Fibroblast of gingiva (primary cell): ENCODE measurements at places on chromosomes 2 and 18.

GRCh38 chr2:1209761-1210160 lies 203.5 kb upstream of the TPO start:
- no peak for DNase-seq

DNA sequence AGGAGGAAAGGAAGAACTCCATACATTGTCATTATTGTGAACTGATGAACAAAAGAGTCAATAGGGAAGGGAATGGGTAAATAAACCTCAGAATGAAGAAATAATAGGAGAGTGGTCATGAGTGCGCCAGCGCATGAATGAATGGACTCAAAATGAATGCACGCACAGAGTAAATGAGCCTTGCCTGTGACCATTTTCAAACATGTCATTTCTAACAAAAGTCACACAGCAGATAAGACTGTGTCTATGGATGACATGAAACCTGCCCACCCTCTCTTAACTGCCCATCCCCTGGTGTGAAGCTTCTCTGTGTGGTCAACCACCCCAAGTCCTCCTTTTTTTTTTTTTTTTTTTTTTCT lies 121.1 kb upstream of the TEX51 start:
- DNase-seq: no peak

DNA sequence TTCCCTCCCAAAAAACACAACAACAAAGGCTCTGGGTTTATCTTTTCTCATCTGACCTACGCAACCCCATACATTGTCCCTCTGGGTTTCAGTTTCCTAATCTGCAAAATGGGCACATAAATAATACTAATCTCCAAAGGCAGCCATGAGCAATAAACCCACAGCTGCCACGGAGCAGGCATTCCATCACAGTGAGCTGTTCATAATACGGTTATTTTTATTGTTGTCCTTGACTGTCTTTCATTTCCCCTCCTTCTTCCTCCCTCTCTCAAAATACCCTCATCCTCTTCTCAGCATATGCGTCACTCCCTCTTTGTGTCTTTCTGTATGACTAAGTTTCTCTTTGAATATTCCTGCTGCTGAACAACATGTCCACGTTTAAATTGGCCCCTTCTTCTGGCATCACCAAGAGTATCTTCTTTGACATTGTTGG lies 129.8 kb upstream of the CAB39 start:
- no peak for DNase-seq

- DNase-seq: no peak
Measured at GRCh38 chr2:199991691-199992090, 36.3 kb downstream of the MAIP1 start.

DNA sequence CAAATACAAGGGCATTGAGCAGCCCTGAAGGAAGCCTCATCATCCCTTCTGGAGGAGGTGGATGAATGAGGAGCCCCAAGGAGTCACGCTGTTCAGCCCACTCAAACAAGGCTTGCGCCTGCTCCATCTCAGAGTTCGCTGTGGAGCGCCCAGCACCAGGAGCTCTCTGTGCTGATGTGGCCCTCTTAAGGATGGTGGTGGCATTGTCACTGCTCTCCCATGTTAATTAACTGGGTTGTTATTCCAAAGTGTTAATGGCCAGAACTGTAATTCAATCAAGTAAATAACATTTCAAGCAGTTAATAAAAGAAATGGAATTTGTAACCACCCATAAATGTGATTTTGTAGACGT lies 726.0 kb upstream of the RAB6C start:
- DNase-seq: no peak

- no peak for DNase-seq
Measured at GRCh38 chr2:138712212-138712979, 67.8 kb downstream of the NXPH2 start.

GRCh38 chr2:12397854-12398253 lies 318.9 kb upstream of the TRIB2 start:
- no peak for DNase-seq

DNA sequence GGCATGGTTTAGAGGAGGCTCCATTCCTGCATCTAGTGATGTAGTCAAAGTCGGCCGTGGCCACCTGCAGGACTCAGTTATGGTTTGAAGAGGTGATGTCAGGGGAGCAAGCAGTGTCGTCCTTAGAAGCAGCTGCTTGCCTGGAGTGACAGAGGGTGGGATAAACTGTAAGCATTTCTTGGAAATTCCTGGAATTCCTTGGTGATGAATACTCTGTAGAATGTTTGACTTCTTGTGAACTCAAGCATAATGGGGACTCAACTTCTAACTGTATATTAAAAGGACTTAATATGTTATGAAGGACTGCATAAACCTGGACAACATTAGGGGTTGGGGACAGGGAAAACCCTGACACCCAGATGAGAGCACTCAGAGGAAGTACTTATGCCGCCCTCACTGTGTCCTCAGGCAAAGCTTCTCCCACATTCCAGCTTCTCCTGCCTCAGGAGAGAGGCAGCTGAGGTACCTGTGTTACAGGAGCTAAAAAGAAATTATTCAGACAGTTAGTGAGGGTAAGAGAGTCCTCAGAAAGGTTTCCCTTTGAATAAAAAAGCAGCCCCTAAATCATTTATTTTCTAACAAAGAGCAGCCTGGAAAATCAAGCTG lies 459.9 kb upstream of the CELF4 start:
- no peak for DNase-seq

GRCh38 chr2:31413862-31414550 lies 536 bp downstream of the XDH start:
- no peak for DNase-seq

DNA sequence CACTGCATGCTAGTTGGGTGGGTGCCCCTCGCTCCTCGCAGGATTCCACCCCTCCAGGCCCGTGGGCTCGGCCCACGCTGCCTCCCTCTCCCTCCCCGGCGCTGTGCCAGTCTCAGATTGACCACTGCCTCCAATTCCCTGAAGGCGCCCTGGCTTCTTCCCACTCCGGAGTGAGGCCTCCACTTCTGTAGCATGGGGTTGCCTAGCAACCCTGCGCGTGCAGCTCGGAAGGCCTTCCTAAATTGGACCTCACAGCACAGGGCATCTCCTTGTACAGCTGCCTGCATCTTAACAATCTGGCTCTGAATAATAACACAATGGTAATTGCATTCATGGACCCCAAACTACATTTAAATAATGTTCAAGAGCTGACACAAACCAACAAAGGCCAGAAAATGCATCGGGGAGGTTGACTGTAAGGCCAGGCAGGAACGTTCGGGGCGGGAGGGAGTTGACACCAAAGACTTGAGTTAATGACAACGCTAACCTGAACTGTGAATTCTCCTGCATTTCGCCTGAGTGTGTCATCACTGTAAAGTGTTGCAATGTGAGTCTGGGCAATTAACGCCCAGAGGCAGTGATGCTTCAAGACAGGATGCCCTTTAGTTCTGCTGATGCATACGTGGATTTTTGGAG lies 222.9 kb downstream of the ZBTB7C start:
- DNase-seq: no peak

GRCh38 chr2:151774506-151774905 lies 40.2 kb upstream of the NEB start:
- peak; percentile 79 for DNase-seq

- DNase-seq: no peak
Measured at GRCh38 chr18:13217971-13218367, 591 bp upstream of the LDLRAD4 start.

- no peak for DNase-seq
Measured at GRCh38 chr2:190705280-190705679, 56.4 kb downstream of the NAB1 start.

- no peak for DNase-seq
Measured at GRCh38 chr2:70381821-70382220, 80.0 kb upstream of the FAM136A start.

DNA sequence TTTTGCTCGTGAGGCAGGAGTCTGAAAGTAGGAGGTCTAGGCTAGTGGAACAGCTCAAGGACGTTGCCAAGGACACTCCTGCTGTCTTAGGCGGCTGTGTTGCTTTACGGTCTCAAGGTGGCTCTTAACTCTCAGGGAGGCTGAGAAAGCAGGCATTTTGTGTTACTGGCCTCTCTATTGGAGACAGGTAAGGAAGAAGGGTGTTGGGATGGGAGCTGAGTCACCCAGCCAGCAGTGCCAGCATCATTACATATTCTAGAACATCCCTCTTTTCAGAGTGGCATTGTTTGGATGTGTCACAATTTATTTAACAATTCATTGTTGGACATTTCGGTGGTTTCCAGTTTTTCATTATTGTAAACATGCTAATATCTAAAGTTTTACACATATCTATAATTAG lies 30.8 kb upstream of the TMEM214 start:
- no peak for DNase-seq

- no peak for DNase-seq
Measured at GRCh38 chr2:24918326-24919036, 1.6 kb downstream of the ADCY3 start.

- DNase-seq: no peak
Measured at GRCh38 chr2:142883526-142883925, 6.1 kb downstream of the KYNU start.

GRCh38 chr18:25229081-25229480 lies 122.9 kb downstream of the ZNF521 start:
- peak; percentile 76 for DNase-seq

DNA sequence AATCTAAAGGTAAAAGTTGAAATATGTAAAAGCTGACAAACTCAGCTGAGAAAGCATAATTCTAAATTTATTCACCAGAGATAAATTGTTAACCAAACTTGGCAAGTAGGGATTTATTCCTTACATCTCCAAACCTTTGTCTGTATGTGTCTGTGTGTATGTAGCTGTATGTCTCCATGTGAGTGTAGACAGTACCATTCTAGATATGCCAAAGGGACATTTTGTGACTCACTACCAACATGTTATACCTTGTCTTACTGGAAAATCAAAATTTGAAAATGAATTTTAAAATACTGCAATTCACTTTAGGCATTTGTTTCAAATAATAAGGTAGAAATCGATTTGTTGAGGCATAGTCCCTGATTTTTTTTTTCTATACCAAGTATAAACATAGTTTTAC lies 102.1 kb downstream of the ABCA12 start:
- no peak for DNase-seq

- DNase-seq: no peak
Measured at GRCh38 chr2:113157118-113157896, 16.5 kb upstream of the PSD4 start.

- no peak for DNase-seq
Measured at GRCh38 chr2:208006833-208007232, 18.5 kb downstream of the PLEKHM3 start.

DNA sequence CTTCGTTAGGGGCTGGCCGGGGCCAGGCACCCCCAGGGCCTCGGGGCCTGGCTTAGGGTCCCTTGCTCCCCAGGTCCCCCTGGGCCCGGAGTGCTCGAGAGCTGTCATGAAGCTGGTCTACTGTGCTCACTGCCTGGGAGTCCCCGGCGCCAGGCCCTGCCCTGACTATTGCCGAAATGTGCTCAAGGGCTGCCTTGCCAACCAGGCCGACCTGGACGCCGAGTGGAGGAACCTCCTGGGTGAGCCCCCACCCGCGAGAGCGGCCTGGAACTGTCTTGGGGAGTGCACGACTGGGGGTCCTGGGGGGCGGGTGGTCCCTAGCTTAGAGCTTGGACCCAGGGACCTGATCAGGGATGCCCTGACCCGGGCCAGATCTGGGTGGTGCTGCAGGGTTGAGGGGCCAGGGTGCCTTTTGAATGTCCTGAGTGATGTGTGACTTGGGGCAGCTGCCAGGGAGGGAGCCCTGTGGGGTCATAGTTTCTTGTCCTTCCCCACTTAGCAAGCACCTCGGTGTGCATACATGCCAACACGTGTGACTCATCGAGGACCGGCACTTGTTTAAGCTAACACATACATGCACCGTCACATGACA lies 27.9 kb downstream of the GPC1 start:
- DNase-seq: no peak

DNA sequence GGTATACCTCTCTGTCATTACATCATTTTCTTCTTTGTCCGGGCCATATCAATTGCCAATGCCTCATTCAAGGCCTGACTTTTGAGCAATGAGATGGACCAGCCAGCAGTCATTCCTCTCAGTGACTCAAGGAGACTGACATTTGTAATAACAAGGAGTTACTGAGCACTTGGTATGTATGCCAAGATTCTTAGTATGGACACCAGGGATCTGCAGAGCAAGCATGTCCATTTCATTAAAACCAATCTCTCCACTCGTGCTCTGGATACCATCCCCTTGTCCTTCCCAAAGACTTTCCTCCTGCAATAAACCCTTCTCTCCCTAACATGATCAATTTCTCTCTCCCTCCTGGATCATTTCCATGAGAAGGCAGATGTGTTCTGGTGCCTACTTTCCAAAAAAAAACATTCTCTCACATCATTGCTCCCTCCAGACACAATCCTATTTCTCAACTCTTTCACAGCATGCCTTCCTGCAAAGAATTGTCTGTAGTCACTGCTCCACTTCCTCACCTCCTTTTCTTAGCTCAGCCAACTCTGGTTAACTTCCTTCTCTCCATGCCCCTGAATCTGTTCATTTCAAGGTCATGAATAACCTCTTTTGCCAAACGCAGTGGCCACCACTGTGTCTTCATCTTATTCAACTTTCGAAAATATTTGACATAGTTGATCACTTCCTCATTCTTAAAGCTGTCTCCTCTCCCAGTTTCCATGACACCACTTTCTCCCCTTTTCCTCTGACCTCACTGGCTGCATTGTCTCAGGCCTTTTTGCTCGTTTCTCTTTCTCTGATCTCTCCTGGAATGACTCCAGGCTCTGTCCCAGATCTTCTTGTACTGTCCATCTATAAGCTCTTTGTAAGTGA lies 102.8 kb upstream of the CYP1B1 start:
- peak; percentile 96 for DNase-seq
